ENCODE measurements at places on chromosomes 4 and X.

DNA sequence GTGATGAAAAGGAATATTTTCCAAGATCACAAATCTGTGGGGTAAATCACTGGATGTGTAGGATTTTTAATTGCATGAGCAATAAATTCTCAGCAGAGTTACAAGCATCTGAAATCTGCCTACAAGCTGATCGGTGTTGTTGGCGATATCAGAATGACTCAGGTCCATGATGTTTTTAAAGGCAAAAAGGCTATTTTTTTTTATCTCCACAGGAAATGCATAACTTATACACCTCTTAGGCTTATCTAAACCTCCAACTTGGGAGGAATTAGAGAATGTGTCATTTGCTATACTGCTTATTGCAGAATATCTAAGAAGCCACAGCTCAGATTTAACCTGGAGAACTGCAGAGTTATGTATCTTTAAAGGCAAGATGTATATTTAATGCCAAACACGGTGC lies 61.6 kb downstream of the KIT start:
- no peak for DNase-seq

GRCh38 chr4:183356173-183356830 lies 34.1 kb upstream of the CLDN24 start:
- no peak for DNase-seq

DNA sequence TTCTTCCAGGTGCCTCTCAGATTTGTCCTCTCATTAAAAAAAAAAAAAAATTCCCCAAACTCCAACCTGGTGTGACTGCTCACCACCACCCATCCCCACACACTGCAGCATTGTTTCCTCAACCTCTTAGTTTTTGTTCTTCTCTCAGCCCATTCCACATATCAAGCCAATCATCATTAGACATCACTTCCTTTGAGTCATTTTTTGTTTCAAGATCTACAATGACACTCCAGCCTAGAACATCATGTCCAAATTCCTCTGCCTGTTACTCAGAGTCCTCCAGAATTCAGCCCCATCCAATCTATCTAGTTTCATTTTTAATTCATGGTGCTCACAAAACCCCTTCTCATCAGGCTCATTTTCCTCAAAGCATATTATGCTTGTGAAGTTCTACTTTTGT lies 262.5 kb upstream of the TEX13A start:
- no peak for DNase-seq

DNA sequence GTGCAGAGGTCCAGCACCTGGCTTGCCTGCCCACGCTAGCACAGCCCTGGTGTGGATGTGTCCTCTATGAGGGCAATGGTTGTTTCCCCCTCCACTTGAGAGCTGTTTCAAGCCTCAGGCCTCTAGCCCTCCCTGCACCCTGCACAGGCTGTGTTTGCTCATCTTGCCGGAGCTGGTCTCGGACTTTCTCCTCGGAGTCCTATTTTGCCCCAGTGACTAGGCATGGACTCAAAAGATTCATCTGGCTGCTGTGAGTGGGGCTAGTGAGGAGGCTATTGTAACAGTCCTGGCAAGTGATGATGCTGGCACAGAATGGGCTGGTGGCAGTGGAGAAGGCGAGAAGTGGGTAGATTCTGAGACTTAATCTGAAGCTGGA lies 5.8 kb downstream of the FOXP3 start:
- no peak for DNase-seq

GRCh38 chrX:71493111-71493613 lies 39.7 kb upstream of the OGT start:
- DNase-seq: no peak

All from stimulated activated CD8-positive, alpha-beta memory T cell treated with anti-CD3 and anti-CD28 coated beads, Interleukin-4, amount 100 ng/mL, for 4 hours (primary cell).